Astrocyte of the hippocampus (primary cell): ENCODE measurements at places on chromosomes 4 and X.
A peak's percentile ranks its signal among the peaks of the same experiment; 100 is the strongest.

GRCh38 chr4:19177616-19178015, 1074.1 kb upstream of the SLIT2 start:
- DNase-seq, result no peak

- peak; percentile 27 for DNase-seq
These were observed 65.7 kb downstream of the SHROOM2 start for GRCh38 chrX:9851890-9852289.

DNA sequence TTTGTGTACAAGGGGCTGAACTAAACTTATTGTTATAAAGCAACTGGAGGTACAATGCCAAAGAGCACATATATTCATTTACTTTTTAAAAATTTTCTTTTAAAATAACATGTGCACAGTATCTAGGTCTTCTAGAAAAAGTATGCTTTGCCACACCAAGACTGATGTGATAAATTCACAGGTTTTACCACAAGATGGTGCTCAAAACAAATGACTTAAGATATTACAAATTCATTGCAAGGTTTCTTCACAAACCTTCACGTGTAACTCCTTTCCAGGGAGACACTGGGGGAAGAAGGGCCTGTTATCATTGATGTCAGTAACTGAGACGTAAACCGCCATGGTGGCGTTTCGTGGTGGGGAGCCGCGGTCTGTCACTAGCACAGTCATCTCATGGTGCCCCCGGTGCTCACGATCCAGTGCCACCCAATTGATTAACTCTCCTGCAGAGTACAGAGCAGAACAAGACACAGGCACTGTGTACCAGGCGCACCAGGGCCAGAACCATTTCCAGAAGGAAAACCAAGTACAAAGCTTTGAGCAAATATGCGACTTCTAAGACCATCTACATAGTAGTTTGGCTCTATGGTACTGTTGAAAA, 162.2 kb downstream of the DCHS2 start:
- peak; percentile 58 for DNase-seq

DNA sequence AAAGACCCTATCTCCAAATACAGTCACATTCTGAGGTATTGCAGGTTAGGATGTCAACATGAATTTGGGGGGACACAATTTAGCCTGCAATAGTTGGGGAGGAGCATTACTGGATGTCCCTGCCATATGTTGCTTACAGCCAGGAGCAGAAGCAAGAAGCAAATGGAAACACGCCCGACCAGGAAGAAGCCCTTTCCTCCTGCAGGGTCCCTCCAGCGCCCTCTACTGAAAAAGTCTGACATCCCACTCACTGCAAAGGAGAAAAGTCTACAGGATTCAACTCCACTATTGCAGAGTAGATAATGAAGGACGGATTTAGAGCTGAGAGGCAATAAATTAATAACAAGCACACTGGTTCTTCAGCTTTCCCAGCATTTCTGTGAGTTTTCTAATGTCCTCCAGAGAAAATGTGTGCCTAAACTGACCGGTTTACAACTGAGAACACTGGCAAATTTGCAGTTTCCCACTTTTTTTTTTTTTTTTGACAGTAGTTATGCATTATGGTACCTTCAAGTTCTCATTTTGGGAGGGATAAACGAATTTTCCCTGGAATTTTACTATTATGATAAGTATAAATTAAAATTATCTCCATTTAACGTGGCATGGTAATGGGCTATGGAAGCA, 31.7 kb downstream of the COQ2 start:
- DNase-seq, result peak; percentile 66

DNA sequence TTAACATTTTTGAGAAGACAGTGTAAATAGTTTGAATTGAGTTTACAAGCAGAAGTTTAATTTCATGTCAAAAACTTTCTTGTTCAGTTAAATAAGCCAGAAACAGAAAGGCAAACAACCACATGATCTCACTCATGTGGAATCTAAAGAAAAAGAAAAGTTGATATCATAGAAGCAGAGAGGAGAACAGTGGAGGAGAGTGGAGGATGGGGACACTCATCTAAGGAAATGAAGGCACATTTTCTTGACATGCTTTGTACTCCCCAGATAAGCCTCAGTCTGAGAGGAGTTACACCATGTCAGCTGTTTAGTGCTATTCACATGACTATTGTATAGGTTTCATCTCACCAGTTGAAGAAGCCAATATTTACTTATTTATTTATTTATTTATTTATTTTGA, 13.5 kb downstream of the SNCA start:
- peak; percentile 49 for DNase-seq

- no peak for DNase-seq
These were observed 50.2 kb upstream of the MAP9 start for GRCh38 chr4:155426953-155427352.

GRCh38 chr4:48421101-48421500, 62.0 kb upstream of the SLC10A4 start:
- DNase-seq, result no peak

- peak; percentile 11 for DNase-seq
These were observed 333.8 kb downstream of the DMD start for GRCh38 chrX:32877592-32877991.

GRCh38 chrX:42027367-42028000, 104.1 kb upstream of the CASK start:
- DNase-seq, result no peak

DNA sequence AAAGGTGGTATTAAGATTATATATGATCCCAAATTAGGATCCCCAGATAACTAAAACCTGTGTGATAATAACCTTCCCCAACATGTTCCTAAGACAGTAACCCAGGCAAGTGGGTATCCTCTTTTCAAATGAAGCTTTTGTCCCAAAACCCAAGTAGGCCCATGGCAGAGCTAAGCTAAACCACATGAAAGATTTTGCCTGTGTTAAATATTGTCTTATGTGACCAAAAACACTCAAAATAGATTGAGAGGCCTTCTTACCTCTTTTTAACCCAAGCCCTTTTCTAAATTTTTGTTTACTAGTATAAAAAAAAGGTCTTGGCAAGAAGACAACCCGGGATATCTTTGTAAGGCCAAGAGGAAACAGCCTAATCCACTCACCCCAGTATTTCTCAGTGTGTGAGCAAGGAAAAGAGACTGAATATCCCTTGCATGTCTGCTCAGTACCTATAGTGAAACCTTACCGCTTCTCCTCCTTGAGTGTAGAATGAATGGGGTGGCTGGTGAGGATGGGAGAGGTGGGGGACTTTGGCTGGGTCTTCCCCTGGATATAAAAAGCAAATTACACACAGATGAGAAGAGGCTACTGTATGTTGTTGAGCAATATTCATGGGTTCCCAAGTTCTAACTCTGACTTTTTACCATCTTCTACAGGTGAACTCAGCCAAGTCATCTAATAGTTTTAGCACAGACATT, 188.8 kb upstream of the BMP3 start:
- no peak for DNase-seq

DNA sequence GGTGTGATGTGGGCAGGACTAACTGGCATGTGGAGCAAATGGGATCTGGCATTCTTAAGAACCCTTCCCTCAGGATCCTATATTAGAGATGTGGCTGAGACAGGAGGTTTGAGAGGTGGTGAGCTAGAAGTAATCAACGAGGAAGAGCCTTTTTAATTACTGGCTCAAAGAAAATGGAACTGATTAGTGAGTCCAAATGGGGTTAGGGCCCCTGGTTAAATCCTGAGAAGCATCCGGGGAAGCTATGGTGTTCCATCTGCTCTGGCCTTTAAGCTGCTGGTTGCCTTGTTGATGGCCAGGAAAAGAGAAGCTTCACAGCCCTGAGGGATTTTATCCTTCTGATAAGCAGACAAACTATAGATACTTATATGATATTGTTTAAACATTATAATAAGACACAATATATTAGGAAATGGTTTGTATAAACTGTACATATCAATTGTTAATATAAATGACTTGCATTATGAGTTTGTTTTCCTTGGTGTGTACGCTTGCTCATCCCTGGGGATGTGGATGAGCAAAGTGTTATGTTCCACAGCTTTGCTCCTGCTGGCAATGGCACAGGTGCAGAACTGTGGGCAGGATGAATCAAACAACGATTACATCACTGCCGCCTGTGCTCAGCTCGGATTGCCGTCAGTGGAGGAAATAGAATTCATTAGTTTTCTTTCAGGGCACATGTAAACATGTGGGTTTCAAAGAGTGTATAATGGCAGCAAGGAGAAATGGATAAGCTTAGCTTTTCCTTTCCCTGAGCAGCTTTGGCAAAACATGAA, 328.6 kb upstream of the ARX start:
- DNase-seq, result peak; percentile 16

DNA sequence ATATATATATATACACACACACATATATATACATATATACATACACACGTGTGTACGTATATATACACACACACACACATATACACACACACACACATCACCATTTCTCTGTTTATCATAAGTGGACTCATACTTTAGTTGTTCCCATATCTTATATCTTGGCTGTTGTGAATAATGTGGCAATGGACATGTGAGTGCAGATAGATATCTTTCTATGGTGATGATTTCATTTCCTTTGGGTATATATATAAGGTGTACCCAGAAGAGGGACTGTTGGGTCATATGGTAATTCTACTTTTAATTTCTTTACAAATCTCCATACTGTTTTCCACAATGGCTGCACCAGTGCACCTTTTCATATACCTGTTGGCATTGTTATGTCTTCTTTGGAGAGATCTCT, 105.9 kb downstream of the LARP1B start:
- DNase-seq, result no peak

DNA sequence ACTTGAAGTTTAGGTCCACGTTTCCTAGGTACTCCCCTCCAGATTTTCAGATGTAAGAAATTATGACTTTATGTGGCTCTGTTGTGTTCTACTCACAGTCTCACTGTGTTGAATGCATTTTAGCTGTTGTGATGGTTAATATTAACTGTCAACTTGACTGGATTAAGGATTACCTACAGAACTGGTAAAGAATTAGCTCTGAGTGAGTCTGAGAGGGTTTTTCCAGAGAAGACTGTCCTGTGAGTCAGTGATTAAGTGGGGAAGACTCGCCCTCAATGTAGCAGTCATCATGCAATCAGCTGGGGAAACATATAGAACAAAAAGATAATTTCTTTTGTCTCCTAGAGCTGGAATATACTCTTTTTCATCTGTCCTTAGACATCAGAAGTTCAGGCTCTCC, 493.4 kb downstream of the ACTRT1 start:
- no peak for DNase-seq

GRCh38 chr4:48331577-48332330, 9.6 kb upstream of the SLAIN2 start:
- DNase-seq, result peak; percentile 21

DNA sequence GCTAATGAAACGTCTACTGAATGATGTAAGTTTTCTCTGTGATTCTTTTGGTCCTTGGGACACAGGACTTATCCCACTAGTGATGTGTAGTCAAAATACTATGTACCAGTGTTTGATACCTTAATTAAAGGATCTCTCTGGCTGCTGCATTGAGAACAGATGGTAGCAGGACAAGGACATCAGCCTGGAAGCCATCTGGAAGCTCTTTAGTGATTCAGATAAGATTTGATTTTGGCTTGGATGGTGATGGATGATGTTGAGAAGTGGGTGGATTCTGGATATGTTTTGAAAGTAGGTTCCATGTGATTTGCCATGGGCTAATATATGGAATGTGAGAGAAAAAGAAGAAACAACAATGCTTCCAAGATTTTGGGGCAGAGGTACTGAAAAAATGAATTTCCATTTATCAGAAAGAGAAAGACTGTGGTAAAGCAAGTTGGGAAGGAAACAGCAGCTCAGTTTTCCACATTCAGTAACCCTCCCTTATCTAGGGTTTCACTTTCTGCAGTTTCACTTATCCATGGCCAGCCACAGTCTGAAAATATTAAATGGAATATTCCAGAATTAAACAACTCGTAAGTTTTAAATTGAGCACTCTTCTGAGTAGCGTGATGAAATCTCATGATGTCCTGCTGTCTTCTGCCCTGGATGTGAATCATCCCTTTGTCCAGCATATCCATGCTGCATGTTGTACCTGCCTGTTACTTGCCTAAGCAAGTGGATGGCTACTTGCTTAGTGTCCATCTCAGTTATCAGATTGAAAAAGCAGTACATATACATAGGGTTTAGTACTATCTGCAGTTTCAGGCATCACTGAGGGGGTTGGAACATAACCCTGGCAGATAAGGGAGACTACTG, 15.6 kb downstream of the CD38 start:
- no peak for DNase-seq

GRCh38 chr4:111930659-111931058, 214.6 kb upstream of the FAM241A start:
- DNase-seq, result no peak

DNA sequence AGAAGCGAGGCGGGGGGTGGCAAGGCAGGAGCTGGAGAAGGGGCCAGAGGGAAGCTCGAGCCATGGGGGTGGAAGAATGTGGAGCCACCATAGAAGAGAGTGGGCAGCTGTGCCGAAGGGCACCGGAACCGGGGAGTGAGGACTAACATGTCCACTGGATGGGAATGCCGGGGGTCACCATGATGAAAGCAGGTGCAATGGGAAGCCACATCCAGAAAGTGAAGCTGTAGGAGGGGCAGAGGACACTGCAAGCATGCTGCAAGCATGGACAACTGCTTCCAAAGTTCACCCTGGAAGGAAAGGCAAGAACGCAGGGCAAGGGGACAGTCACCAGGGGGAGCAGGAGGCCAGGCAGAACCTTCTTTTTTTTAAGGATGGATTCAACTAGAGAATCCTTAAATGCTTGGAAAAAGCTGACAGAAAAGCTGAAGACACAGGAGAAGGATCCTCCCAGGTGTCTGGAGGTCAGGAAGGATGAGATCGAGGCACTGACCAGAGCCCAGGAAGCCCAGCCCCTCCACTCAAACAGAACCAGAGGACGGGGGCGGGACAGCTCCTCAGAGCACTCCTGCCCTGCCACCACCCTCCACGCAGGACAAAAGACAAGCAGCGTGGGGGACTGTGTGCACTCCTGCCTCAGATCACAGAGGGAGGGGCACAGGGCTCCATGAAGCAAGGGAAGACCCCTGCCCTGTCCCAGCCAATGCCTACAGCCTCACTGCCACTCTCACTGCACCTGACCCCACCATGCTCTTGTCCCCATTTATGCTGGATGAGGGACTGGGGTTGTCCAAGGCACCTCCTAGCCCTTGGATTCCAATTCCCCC, 169.2 kb downstream of the AFAP1 start:
- DNase-seq, result peak; percentile 36

- DNase-seq, result no peak
These were observed 91.3 kb upstream of the DCLK2 start for GRCh38 chr4:149986917-149987316.

- DNase-seq, result no peak
These were observed 137.6 kb downstream of the SCLT1 start for GRCh38 chr4:128955751-128956150.

DNA sequence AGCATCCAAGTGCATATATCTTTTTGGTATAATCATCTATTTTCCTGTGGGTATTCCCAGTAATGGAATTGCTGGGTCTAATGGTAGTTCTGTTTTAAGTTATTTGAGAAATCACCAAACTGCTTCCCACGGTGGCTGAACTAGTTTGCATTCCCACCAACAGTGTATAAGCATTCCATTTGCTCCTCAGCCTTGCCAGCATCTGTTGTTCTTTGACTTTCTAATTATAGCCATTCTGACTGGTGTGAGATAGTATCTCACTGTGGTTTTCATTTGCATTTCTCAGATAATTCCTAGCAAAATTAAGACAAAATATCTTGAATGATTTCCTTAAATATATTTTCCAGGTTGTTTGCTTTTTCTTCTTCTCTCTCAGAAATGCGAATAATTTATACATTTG, 341.1 kb downstream of the GBA3 start:
- peak; percentile 82 for DNase-seq

GRCh38 chrX:31545726-31546125, 473.9 kb upstream of the FTHL17 start:
- DNase-seq, result peak; percentile 28

GRCh38 chr4:46924789-46925529, 15.9 kb upstream of the COX7B2 start:
- no peak for DNase-seq

- DNase-seq, result peak; percentile 74
These were observed at the start of gene ARMCX4 for GRCh38 chrX:101485212-101485949. TSS of gene ARMCX4 (plus strand) at chrX:101485456. CDS start at chrX:101488590, 3,134 bp downstream.
